Progenitor cell of endocrine pancreas (in vitro differentiated cells): ENCODE measurements at places on chromosomes 1 and 21. TPM values are rescaled to one million over a fixed set of nuclear protein-coding genes. Genes with fewer than 3 reads are reported as not detected.

DNA sequence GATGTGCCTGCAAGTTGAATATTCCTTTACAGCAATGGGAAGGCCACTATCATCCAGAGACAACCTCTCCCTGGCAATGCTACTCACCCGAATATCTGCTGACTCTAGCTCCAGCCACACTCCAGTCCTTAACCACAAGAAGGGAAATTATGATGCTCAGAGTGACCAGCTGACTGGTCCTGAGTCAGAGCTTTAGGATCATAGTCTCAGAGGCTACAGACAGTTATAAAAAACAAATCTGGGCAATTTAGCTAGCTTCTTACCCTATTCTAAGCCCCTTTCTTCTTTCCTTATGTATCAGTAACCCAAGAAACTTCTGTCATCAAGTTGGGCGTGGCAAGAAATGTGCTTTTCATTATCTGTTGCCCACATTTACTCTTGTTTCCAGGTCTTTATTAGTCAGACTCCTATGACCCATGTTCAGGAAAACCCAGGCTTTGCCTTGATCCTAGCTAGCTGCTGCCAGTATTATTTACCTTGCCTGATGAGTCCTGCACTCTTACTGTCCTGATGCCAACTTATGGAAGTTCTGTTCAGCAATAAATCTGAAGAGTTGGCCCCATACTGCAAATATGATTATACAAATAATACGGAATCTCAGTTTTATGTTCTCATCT is 207.0 kb downstream of the TTLL7 start:
- no peak for DNase-seq
- H3K4me1 ChIP-seq, result peaks cover 5% of the 10 kb centered on the region
- H3K36me3 ChIP-seq, result no peaks in the 10 kb centered on the region
- H3K27me3 ChIP-seq, result no peaks in the 10 kb centered on the region
- H3K27ac ChIP-seq, result no peak overlapping the region

DNA sequence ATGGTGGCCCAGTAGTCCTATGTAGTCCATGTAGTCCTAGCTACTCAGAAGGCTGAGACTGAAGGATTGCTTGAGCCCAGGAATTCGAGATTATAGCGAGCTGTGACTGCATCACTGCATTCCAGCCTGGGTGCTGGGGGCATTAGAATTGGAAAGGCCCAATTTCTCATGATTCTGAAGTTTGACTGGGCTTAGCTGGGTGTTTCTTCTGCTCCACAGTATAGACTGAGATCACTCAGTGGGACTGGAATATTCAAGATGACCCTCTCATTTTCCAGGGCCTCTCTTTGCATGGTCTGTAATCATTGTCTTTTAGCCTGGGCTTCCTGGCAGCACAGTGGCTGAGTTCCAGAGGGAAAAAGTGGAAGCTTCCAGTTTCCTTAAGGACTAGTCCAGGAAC is 26.2 kb downstream of the MROH7 start:
- no peaks in the 10 kb centered on the region for H3K4me1 ChIP-seq
- no peaks in the 10 kb centered on the region for H3K27me3 ChIP-seq
- no peak overlapping the region for H3K27ac ChIP-seq
- no peak overlapping the region for H3K4me3 ChIP-seq
- no peaks in the 10 kb centered on the region for H3K36me3 ChIP-seq

DNA sequence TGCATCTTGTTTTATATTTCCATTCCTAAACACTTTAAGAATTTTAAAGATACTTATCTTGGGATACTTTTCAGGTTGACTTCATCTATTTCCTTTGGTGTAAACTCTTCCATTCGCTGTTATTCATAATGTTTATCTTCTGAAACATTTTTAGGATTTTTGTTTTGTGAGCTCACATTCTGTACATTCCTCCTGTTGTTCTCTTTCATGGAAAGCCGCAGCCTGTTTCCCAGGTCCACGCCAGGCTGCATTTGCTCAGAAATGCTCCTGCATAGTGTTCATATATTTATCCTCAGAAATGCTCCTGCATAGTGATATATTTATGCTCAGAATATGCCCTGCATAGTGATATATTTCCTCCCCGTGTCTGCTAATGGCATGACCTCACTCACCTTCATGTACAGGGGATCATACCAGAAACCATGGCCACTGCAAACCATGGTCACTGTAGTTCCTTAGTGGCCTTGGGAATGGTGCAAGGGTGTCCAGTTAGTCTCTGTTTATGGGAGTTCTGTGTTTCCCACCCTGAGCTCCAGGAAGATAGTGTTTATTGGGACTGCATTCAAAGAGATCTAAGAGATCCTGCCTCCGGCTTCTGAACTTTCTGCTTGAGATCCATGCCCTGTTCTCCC is 153.9 kb upstream of the GREM2 start:
- H3K36me3 ChIP-seq, result no peaks in the 10 kb centered on the region
- H3K4me3 ChIP-seq, result no peak overlapping the region
- H3K27me3 ChIP-seq, result no peaks in the 10 kb centered on the region
- peaks cover 3% of the 10 kb centered on the region for H3K4me1 ChIP-seq
- H3K27ac ChIP-seq, result no peak overlapping the region
- DNase-seq, result no peak

- DNase-seq, result no peak
- H3K36me3 ChIP-seq, result no peaks in the 10 kb centered on the region
- peak overlapping the region; percentile 64 for H3K27ac ChIP-seq
- peaks cover 40% of the 10 kb centered on the region for H3K27me3 ChIP-seq
Observed at GRCh38 chr1:167454304-167454893, 63.9 kb downstream of the CD247 start.

- no peak overlapping the region for H3K27ac ChIP-seq
- H3K4me3 ChIP-seq, result no peak overlapping the region
- DNase-seq, result no peak
- H3K36me3 ChIP-seq, result no peaks in the 10 kb centered on the region
Observed at GRCh38 chr1:213728593-213729536, 258.9 kb upstream of the PROX1 start.

- peak overlapping the region; percentile 98 for H3K27ac ChIP-seq
- H3K36me3 ChIP-seq, result peaks cover 24% of the 10 kb centered on the region
- peak; percentile 75 for DNase-seq
- H3K4me3 ChIP-seq, result peak overlapping the region; percentile 42
- peaks cover 43% of the 10 kb centered on the region for H3K4me1 ChIP-seq
Observed at GRCh38 chr1:16146279-16147155, 9.4 kb downstream of the EPHA2 start.

DNA sequence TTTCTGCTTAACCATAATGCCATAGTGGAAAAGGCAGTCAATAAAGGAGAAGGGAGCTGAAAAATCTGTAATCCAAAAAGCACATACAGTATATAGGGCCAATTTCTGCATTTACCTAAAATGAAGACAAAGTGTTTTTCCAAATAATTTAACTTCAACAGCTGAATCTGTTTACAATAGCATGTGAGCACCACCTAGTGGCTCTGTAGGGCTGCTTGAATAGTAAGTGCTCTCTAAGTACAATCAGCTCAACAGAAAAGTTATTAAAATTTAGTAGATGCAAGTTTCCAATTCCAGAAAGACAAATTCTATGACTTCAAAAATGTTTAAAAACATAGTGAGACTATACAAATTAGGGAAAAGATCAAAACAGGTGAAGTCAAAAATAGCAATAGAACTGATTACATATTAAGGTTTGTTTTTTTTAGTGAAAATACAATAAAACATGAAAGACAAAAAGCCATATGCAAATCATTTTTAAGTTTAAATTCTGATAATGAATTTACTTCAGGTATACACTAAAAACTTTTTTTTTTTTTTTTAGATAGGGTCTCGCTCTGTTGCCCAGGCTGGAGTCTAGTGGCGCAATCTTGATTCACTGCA is 220.0 kb downstream of the SETD4 start:
- peaks cover 10% of the 10 kb centered on the region for H3K27me3 ChIP-seq
- H3K27ac ChIP-seq, result no peak overlapping the region
- peak; percentile 35 for DNase-seq
- H3K4me3 ChIP-seq, result no peak overlapping the region
- H3K4me1 ChIP-seq, result peaks cover 2% of the 10 kb centered on the region
- H3K36me3 ChIP-seq, result no peaks in the 10 kb centered on the region

DNA sequence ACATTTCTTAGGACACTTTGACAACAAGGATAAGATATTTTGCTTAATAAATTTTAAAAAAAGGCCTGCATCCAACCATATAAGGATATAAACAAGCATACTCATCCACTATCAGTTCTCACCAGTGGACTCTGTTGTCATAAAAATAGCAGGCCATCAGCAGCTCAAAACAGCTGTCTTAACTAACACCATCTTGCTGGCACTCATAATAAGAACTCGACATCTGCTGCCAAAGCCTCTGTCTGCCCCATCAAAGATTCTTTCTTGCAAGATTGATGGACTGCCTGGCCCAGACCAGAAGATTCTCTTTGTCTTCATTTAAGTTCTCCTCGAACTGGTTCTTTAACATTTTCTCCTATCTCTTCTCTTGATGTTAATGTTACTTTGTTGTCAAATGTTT is 10.1 kb downstream of the JMJD4 start:
- H3K27me3 ChIP-seq, result peaks cover 7% of the 10 kb centered on the region
- H3K4me1 ChIP-seq, result peaks cover 6% of the 10 kb centered on the region
- no peak overlapping the region for H3K27ac ChIP-seq
- peaks cover 2% of the 10 kb centered on the region for H3K36me3 ChIP-seq
- no peak for DNase-seq
- H3K4me3 ChIP-seq, result no peak overlapping the region

- H3K4me1 ChIP-seq, result no peaks in the 10 kb centered on the region
- H3K27ac ChIP-seq, result no peak overlapping the region
- no peaks in the 10 kb centered on the region for H3K36me3 ChIP-seq
- H3K27me3 ChIP-seq, result no peaks in the 10 kb centered on the region
- DNase-seq, result no peak
Observed at GRCh38 chr1:238647877-238648276, 738.5 kb upstream of the CHRM3 start.

DNA sequence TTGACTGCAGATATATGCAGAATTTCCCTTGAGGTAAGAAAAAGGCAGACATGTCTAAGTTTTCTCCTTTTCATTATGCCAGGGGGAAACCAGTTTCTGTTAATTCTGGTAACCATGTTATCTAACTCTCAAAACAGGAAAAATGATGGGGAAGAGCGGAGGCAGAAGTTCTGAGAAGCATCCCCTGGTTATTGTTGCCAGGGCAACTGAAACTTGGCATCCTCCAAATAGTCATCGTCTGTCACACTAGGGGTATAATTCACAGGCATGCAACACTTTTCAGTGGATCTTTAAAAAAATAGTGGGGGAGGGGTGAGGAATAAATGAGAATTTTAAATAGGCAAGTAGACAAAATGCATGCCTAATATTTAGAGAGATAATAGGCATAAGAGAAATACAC is 715.3 kb upstream of the CXADR start:
- no peaks in the 10 kb centered on the region for H3K4me1 ChIP-seq
- H3K27me3 ChIP-seq, result no peaks in the 10 kb centered on the region
- no peaks in the 10 kb centered on the region for H3K36me3 ChIP-seq
- no peak for DNase-seq

DNA sequence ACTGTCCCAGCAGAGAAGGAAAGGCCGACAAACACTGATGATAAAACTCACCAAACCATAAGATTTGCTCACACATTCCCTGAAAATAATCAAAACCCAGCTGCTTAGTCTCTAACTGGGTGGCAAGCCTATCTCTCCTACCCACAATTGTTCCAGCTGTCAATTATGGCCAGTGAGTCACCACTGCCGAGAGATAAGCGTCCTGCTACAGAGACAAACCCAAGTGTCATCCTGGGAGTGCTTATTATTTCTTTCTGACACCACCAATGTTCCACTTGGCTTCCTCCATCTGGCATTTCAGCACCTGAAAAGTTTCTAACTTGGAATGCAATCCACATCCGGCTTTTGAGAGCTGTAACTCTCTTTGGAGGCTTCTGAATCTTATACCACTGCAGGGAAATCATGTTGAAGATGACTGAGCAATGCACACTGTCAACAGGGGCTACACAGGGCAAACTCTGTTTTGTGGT is 51.5 kb upstream of the VAV3 start:
- no peak overlapping the region for H3K4me3 ChIP-seq
- no peaks in the 10 kb centered on the region for H3K4me1 ChIP-seq
- no peak for DNase-seq
- H3K27me3 ChIP-seq, result peaks cover 10% of the 10 kb centered on the region
- no peak overlapping the region for H3K27ac ChIP-seq

- H3K27ac ChIP-seq, result peak overlapping the region; percentile 96
- no peak overlapping the region for H3K4me3 ChIP-seq
- H3K4me1 ChIP-seq, result peaks cover 45% of the 10 kb centered on the region
- no peaks in the 10 kb centered on the region for H3K36me3 ChIP-seq
- H3K27me3 ChIP-seq, result peaks cover 11% of the 10 kb centered on the region
Observed at GRCh38 chr1:212488436-212489283, 55.9 kb downstream of the NENF start.

DNA sequence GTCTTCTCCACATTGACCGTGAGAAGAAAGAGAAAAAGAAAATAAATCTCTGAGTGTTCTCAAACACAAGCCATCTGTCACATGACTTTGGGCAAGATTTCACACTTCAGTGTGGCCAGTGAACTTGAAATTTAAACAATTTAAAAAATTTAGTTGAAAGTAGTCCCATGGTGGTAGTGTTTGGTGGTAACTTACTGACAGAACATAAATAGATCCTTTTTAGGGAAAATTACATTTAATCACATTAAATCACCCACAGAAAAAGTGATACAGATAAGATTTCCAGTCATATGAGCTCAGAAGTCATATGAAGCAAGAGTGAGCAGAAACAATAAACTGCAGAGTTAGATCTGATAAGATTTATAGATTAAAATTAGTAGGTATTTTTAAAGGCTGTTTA is 31.9 kb upstream of the SGIP1 start:
- H3K27ac ChIP-seq, result no peak overlapping the region
- H3K36me3 ChIP-seq, result no peaks in the 10 kb centered on the region
- no peaks in the 10 kb centered on the region for H3K4me1 ChIP-seq
- H3K27me3 ChIP-seq, result peaks cover 49% of the 10 kb centered on the region
- no peak overlapping the region for H3K4me3 ChIP-seq

The KRTAP19-2 gene
- total RNA-seq, result not detected in 2 replicates

The TDRD5 gene
- 0.12 and 0.18 TPM in 2 replicates for total RNA-seq

The CHODL gene
- total RNA-seq, result 0.38 and 0.51 TPM in 2 replicates

The BTBD8 gene
- total RNA-seq, result 7.7 and 8.2 TPM in 2 replicates

The MNDA gene
- total RNA-seq, result not detected in 2 replicates

The CR2 gene
- total RNA-seq, result 0.17 and 0.24 TPM in 2 replicates
